ENCODE measurements at places on chromosomes 4 and X.
A peak's percentile ranks its signal among the peaks of the same experiment; 100 is the strongest.

DNA sequence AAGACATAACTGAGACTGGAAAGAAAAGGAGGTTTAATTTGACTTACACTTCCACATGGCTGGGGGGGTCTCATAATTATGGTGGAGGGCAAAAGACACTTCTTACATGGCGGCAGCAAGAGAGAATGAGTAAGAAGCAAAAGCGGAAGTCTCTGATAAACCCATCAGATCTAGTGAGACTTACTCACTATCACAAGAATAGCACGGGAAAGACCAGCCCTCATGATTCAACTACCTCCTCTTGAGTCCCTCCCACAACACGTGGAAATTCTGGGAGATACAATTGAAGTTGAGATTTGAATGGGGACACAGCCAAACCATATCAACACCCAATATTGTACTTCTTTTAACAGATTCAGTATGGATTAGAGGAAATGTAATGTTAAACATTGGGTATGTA, 646.6 kb downstream of the ANKRD50 start:
- DNase-seq = no peak

- peak; percentile 60 for DNase-seq
Measured at GRCh38 chrX:130902783-130903613, at the start of gene ENOX2. TSS of gene ENOX2 (minus strand) at chrX:130903209. CDS start at chrX:130703216, 199,993 bp downstream.

DNA sequence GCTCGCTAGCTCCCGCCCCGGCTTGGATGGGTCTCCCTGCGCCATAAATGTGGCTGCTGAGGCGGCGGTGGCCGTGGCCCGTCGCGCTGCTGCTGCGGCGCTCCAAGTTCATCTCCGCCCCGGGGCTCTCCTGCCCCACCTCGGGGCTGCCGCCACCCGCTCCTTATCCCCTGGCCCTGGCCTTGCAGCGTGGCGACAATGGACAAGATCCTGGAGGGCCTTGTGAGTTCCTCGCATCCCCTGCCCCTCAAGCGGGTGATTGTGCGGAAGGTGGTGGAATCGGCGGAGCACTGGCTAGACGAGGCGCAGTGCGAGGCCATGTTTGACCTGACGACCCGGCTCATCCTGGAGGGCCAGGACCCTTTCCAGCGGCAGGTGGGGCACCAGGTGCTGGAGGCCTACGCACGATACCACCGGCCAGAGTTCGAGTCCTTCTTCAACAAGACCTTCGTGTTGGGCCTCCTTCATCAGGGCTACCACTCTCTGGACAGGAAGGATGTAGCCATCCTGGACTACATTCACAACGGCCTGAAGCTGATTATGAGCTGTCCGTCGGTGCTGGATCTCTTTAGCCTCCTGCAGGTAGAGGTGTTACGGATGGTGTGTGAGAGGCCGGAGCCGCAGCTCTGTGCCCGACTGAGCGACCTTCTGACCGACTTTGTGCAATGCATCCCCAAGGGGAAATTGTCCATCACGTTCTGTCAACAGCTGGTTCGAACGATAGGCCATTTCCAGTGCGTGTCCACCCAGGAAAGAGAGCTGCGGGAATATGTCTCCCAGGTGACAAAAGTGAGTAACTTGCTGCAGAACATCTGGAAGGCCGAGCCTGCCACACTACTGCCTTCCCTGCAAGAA, 763 bp downstream of the USP38 start:
- no peak for DNase-seq

DNA sequence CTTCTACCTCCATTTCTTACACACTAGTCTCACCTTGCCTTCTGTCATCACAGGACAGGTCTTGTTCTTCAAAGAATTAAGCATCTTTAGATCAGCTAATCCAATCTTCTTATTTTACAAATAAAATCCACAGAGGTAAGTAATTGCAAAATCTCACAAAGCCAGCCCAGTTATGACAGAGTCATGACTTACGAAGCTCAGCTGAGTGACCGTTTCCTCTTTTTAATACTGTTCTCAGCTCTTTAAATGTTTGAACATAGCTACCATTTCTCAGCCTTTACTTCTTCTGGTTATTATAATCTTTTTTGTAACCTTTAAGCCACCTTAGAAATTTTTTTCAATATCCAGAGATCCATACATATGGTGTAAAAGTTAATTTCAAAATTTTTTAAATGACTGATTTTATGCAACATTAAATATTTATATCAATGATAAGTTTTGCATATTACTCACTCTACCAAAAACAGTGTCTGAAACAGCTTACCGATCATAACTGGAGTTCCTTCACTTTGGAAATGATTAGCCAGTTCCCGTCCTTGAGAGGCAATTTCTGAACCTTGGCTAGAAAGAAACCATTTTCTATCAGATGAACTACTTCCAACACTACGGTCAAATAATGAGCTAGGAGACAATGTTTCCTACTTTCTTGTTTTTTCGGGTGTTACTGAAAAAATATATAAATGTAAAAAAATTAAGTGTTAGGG, 8.8 kb downstream of the ANKRD37 start:
- no peak for DNase-seq

DNA sequence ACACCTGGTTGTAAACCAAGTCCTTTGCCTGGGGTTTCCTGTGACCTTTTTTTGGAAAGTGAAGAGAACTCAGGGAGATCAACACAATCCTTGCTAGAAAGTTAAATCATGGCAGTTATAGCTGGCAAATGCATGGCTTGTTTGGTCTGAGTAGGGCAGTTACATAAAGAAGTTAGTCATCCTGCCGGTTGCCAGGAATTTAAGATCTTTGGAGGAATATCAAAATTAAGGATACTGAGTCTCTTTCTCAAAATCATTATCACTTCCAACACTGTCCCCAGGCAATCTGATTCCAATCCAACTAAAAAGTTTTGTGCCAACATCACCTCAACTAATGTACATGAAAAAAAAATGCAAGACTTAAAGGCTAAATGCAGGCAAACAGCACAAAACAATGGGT, 40.3 kb downstream of the C4orf54 start:
- no peak for DNase-seq

DNA sequence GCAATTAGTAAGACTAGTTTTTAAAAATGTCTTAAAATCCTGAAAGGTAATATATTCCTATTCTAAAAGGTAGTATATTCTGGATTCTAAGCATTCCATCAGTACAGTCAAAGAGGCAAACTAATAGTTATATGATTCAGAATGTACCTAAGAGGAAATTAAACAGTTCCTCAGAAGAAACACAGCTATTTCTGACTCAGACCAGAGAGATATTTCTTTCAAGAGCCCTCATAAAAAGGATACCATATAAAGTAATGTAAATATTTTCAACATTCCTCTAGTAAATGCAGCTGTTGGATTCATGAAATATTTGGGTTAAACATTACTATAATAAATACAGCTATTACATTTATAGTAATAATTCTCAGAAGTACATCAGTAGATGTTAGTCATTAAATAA, 358.3 kb downstream of the MAGEB5 start:
- DNase-seq = no peak

DNA sequence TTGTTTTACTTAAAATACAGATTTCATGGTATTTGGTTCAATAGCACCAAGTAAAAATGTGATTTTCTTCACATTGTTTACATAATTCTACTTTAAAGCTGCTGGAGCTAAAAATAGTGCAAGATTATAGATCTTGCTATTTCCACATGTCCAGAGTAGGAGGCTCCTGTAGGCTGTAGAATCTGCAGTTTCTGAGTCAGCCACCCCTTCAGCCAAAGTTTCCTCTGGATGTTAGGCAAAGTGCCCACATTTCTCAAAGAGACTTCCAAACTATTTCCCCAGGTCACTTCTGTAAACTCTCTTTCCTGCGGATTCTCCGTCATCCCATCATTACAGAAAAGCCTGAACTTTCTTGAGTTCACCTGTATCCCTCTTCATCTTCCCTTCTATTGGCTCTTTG, 342.5 kb upstream of the FSTL5 start:
- DNase-seq = no peak

DNA sequence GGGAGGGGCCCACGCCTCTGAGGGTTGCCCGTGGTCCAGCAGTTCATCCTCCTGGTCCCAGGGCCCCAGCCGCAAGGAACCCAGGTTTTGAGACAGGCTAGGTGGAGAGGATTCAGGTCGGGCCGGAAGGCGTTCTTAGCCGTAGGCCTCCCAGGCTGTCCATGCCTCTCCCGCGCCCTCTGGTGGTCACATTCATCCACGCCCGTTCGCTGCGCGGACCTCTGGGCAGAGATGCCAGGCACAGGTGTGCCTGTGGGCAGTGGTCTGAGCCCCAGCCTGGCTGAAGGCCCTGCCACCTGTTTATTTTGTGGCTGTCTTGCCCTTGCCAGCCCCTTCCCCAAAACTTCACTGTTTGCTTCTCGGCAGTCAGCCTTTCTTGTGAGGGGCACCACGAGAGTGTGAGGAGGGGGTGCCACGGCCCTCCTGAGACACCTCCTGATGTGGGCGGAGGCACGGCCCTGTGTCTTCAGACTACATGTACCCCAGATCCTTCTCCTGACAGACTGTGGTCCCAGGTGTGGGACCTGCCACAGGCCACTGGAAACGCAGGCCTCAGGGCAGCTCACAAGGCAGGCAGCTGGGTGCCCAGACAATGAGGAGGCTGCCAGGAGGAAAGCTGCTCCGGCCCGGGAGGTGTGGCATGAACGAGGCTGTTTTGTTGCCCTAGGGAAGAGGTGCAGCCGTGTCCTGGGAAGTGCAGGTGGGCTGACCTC, 5.0 kb downstream of the UVSSA start:
- DNase-seq = peak; percentile 96

- no peak for DNase-seq
Measured at GRCh38 chr4:84499624-84499982, 511 bp upstream of the NKX6-1 start.

DNA sequence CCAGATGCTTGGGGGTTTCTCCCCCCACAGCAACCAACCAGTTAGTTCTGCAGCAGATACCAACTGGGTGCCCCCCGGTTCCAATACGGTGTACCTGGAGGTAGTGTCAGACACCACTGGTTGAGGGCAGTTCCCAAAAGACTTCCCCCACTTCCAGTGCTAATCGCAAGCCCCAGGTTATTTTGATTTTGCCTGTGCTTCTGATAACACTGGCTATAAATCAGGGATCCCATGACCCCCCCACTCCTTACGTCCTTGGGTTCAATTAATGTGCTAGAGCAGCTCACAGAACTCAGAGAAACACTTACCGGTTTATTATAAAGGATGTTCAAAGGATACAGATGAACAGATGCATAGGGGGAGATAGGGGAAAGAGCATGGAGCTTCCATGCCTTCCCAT, 5.5 kb downstream of the CLCN3 start:
- no peak for DNase-seq

DNA sequence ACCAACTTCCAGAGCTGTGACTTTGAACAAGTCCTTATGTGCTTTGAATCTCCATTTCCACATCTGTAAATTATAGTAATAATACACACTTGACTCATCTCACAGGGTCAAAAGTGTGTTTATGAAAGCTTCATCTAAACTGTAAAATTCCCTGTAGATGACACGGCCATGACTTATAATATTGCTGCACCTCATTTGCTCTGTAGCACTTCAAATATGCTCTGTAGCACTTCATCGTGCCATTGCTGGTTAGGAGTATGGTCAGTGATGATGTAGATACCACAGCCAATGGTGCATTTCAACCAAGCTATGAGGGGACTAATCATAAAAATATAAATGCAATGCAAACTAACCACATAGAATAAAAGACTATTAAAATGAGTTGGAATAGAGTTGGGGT, 318.6 kb downstream of the ANK2 start:
- DNase-seq = no peak

GRCh38 chr4:159937595-159937994, 834.7 kb downstream of the RAPGEF2 start:
- DNase-seq = no peak

DNA sequence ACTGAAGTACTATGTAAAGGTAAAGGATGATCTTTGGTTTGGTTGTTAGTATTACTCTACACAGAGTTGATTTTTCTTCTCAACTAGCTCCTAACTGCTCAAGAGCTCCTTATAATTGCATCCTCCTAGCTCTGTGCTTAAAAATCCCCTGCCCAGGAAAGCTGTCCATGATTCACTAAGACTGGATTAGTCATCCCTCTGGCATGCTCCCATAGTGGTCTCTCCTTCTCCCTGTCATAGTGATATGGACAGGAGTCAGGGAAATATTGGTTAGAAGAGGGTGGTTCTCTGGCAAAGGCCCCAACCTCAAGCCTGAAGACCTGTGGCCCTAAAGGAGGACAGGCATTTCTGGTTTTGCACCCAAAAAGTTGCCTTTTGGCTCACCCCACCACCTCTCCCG, 242.3 kb upstream of the KCNIP4 start:
- DNase-seq = no peak

DNA sequence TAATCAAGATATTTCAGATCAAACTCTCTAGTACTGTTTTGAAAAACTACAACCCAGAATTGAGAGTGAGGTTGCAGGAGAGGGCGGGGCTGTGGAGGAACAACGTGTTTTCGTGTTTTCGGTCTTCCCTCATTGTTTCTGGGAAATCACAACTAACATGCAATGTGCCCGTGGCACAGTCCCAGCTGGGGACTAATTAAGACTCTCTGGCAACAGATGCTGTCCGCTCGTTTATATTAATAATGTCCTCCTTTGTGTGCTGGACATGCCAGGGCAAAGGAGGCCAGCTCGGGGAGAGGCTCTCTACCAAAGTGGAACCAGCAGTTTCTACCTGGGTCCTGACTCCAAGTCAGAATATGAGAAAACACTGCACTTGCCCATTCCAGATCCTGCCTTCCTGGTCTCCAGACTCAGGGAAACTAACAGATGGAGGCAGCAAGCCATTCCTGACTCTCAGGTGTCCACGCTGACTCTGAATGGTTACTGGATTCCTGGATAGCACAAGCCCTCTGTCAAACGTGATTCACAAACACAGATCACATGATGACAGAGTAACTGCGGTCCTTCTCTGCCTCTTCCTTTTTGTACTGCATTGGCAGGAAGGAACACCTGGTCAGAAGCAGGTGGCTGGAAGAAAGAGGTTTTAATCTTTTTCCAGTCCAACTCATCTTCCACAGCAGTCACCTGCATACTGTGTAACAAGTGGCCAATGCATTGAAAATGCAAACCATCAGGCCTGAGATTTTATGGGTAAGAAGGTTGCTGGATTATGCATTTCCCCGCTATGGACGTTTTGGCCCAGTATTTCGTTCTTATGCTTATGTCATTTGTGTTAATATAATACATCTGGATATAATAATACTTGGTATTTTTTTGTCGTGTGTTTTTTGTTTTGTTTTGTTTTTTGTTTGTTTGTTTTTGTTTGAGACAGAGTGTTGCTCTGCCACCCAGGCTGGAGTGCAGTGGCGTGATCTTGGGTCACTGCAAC, 65.0 kb downstream of the COQ2 start:
- DNase-seq = peak; percentile 62
